Amygdala (tissue), 56 donors: ENCODE measurements at places on chromosomes 7 and 10.

DNA sequence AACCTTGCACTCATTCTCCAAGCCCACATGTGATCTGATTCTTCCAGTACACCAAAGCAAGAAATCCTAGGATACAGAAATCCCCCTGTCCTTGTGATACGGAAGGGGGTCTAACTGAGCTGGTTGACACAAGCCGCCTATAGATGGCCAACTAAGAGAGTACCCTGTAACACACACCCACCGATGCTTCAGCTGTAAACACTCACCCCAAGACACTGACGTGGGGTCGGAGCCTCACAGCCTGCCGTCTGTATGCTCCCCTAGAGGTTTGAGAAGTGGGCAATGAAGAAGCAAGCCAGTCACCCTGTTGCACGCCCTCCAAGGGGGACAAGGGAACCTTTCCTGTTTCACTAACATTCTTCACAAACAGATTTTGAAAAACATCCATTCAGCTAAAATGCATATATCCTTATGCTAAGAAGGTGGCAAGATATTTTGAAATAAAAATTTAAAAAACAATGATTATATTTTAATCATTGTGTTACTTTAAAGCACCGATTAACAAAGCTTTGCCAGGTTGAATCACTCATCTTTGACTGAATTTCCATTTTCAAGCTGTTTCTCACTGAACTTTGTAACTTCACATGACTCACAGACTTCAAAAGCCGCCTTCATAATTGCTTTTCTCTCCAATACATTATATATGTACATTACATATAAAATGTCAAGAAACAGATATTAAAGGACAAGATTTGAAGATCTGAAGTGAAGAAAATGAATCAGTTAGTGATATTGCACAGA lies 329.3 kb downstream of the ARL4A start:
- DNase-seq, result no peak

DNA sequence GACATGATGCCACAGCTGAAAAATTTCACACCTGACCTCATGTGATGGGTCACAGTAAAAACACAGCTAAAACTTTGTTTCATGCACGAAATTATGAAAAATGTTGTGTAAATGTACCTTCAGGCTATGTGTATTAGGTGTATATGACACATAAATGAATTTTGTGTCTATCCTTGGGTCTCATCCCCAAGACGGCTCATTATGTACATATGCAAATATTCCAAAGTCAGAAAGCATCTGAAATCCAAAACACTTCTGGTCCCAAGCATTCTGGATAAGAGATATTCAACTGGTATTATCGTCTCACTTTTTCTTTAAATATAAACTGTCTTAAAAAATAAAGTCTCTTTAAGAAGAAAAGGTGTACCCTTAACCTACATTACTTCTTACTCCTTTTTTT lies 145.4 kb downstream of the ATXN7L1 start:
- no peak for DNase-seq

- no peak for DNase-seq
Measured at GRCh38 chr10:78041170-78042057, 7.8 kb downstream of the RPS24 start.

- no peak for DNase-seq
Measured at GRCh38 chr7:55474944-55475854, 97.1 kb downstream of the VOPP1 start.

- no peak for DNase-seq
Measured at GRCh38 chr10:133226251-133226808, 3.7 kb upstream of the UTF1 start.

- DNase-seq, result no peak
Measured at GRCh38 chr10:27949528-27950241, 49.2 kb downstream of the ODAD2 start.

GRCh38 chr10:95864906-95865813 lies 42.6 kb upstream of the CC2D2B start:
- DNase-seq, result no peak

- no peak for DNase-seq
Measured at GRCh38 chr10:12730809-12731519, 270.5 kb downstream of the CCDC3 start.

DNA sequence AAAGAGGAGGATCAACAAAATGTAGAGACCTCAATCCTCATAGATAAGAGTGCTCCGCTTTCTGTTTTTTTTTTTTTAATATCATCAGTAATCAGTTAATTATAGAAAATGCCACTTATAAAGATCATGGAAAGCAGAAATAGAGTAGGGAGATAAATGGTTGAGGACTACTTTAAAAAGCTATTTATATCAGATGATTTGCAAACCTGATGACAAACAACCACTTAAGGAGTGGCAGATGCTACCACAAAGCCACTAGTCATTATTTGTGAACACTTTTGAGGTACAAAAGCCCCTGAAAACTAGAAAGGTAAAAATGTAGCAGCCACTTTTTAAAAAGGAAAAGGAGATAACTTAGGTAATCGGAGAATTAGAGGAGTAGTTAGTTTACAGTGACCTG lies 99.0 kb upstream of the CYP26C1 start:
- no peak for DNase-seq

DNA sequence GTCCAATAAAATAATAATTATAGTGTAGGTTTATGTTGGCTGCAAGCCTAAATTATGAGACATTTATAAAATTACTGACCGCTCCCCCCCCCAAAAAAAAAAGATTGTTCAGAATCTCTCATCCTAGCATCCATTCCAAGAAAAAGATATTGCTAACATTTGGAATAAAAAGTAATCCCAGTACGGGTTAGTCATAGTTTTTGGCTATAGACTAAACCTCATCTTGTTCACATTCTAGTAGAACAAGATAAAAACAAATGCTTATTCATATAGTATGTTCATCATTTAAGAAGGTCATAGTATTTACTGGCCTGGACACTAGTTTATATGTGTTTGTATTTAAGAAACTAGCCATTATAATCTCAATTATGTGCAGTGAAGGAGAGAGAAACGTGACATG lies 44.0 kb downstream of the ADK start:
- DNase-seq, result no peak

DNA sequence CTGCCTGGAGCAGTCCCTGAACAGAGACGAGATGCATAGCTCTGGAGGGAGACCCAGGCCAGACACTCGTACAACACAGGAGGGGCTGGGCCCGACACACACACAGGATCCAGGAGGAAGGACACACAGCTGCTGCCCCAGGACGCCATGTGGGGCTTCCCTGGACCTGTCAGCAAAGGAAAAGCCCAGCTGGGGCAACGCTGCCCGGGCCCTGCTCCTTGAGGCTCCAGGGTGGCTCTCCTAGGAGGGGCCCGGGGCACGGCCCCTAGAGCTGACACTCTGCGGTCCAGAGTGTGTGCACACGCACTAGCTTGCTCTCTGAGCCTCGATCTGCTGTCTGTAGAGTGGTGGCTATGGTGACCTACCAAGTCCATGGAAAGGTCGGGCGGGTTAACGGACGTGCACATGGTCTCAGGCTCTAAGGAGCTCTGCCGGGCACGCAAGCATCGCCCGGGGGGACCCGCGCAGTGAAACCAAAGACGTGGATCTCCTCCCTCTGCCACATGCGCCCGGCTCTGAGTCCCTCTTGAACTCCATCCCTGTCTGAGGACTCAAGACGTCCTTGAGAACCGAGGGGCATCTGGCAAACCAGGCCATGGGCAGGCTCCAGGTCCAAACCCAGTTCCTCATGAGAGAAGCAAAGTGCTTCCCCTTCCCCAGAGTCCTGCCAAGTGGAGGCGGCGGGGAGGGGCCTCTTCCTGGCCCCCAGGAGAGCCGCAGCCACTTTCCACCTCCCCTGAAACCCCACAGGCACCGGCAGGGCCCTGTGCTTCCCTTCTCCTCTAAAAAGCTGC lies 279.0 kb downstream of the ELFN1 start:
- no peak for DNase-seq

DNA sequence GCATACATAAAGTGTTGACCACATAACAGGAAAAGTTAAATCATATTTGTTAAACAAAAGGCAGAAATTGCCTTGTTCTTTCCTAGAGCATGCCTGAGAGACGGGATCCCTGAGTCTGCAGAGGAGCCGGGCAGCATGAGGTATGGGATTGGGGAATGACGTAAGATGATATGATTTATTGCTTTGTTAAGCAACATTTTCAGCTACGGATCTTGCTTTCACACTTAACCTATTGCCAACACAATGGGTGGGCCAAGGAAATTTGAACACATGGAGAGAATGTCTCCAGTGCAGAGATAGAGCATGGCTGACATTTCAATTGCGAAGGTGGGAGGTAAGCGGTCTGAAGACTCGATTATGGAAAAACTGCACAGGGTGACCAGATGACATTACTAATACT lies 76.7 kb downstream of the EMX2 start:
- no peak for DNase-seq

- no peak for DNase-seq
Measured at GRCh38 chr7:144761493-144761892, 74.4 kb downstream of the TPK1 start.

- DNase-seq, result no peak
Measured at GRCh38 chr7:112204499-112205342, 1.5 kb downstream of the DOCK4 start.

DNA sequence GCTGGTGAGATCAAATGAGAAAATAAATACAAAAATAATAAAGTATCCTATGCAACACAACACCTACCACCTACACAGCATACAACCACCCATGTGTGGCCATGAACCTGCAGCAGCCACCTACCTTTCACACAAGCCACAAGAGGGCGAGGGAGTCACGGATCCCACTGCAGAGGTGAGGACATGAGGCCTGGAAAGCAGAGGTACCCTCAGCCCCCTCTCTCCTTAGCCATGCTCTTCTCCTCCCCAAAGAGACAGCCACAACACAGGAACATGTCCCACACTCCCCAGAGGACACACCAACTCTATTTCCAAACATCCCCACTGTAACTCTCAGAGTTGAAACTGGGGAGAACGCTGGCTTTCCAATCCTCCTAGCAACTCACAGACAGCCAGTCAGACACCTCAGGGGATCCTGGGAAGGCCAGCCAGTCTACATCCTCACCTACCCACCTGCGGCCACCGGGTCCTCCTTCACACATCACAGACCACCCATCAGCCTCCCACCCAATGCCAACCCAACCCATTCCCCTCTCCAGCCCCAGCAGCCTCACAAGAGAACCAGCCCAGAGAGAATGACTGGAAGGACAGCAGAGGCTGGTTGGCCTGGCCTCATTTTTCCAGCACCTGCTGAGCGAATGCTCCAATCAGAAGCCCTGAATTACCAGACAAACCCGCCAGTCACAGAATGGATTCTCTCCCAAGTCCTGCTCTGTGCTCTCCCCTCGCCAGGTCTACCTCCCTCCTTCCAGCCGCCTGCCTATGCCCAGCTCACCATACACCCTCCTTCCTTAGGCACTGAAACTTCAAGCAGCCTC lies 18.4 kb downstream of the DLG5 start:
- no peak for DNase-seq

DNA sequence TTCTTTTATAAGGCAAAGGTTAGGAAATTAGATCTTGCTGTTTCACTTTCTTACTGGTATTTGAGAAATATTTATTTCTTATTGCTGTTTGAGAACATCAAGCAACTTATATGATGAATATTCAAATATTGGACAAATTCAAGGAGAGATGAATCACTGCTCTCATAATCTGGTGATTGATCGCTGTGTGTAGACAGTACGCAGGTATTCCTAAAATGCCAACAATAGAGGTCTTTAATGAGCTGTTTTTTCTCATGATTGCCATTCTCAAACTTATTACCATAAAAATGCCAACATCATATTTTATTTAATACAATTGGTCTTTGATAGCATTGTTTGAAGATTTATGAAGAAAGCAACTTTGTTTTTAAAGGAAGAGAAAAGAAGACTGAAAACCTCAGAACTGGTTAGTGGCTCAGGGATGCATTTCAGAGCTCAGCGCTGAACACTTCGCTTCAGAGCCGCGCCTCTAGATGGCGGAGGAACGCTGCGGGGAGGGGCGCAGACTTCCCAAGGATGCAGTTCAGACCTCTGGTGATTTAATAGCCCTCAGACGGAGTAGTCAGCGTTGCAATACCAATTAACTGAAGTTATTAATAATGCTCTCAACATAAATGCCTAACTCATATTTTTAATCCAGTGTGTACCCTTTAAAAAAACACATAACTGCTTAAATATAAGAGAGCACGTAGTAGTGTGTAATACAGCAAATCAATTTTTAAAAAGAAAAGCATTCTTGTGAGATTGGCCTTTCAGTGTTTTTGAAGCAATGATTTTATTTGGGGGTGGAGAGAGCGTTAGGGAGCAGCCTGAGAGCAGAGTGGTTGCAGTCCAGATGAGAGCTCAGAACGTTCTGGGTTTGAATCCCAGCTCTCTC lies 38.5 kb upstream of the STEAP4 start:
- DNase-seq, result no peak

- no peak for DNase-seq
Measured at GRCh38 chr10:73131913-73132686, 21.8 kb downstream of the NUDT13 start.

GRCh38 chr7:67550801-67551436 lies 554.3 kb downstream of the TYW1 start:
- no peak for DNase-seq

GRCh38 chr7:10718768-10719167 lies 254.9 kb upstream of the PHF14 start:
- DNase-seq, result no peak

- no peak for DNase-seq
Measured at GRCh38 chr7:125347269-125347668, 417.6 kb upstream of the POT1 start.

GRCh38 chr10:6202098-6202683 lies 541 bp upstream of the PFKFB3 start:
- DNase-seq, result no peak

DNA sequence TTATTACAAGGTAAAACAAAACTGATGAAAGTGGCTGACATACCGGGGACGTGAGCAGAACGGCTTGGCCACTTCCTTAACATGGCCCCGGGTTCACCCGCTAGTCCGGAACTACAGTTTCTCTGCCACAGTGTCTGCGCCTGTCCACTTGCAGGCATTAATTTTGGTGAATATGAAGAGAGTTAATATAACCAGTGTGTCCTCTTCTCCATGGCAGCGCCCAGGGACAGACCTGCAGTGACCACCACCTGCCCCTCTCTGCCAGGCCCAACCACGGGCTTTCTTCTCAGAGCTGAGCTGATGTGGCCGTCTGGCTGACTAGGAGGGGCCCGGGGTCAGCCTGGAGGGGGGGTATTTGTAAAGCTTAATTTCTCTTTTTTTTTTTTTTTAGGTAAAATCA lies 1.1 kb upstream of the NDUFB2 start:
- DNase-seq, result no peak

GRCh38 chr7:10085231-10085630 lies 888.4 kb upstream of the PHF14 start:
- DNase-seq, result no peak

DNA sequence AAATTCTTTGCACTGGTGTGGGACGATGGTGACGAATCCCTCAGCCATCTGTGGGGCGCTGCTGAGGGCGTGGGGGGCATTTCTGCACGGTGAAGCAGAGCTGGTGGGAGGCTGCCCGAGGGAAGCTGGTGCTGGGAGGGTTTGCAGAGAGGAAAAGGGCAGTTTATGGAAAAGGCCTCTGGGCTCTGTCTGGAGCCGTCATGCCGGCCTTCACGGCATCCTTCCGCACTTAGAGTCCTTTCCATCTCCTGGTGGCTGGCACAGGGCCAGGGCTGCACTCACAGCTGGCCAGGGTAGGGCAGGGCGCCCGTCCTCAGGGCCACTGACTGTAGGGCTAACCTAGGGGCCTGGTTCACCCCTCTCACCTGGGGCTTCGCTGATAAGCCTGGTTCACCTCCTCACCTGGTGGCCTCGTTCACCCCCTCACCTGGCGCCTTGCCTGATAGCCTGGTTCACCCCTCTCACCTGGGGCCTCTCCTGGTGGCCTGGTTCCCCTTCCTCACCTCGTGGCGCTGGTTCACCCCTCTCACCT lies 598 bp upstream of the AMZ1 start:
- no peak for DNase-seq
